ENCODE measurements at places on chromosomes 11 and 22.

DNA sequence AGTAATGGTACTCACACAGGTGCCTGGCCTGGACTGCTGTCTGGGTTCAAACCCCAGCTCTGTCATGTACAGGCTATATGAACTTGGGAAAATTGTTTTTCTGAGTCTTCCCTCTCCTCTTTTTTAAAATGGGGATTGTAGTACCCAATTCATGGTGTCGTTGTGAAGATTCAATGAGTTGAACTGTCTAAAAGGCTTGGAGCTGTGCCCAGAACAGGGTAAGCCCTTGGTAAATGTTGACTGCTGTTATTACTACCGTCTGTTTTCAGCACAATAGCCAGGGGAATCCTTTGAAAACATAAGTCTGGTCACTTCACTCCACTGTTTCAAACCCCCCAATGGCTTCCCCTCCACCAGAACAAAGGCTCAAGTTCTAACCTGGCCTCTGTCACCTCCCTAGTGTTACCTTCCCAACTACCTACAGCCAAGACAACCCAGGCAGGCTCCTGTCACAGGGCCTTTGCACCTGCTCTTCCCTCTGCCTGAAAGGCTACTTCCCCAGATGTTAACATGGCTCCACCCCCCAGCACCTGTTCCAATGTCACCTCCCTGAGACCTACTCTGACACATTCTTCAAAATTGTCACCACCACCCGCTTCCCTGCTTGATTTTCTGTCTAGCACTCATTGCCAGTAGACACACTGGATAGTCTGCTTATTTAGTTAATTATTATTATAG lies 152.8 kb downstream of the CHST1 start:
- no peak for DNase-seq

GRCh38 chr22:31629741-31630184 lies 32.3 kb downstream of the PISD start:
- no peak for DNase-seq

- DNase-seq = no peak
Measured at GRCh38 chr11:35362521-35362980, 56.8 kb downstream of the SLC1A2 start.

- no peak for DNase-seq
Measured at GRCh38 chr11:26731084-26731456, 9.2 kb upstream of the SLC5A12 start.

DNA sequence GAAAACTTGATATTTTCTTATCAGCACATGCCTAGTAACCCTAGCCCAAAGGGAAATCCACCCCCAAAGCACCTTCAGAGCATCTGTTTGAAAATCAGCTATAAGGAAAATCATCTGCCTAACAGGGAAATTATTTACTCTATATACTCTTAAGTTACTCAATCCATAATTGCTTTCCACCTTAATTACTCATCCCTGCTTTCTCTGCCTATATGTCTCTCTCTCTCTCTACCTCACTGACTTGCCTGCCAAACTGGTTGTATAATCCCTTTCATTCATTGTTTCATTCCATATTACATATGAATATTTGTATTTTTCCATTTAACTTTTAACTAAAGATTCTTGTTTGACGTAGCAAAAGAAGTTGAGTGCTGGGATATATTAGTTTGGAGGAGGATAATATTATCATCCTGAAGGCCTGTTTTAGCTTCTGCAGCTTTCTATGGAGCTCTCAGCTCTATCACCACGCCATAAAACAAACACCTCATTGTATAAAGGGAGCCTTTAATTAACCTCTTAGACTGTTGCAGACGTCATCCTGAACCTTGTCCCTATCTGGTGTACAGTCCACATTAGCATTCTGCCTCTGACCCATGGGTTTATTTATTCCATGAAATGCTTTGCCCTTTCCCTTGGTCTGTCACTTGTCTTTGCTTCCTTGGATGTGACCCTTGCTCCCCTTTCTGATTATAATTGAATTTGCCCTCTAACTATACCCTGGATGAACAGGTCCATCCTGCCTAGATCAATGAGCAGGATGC lies 98.9 kb downstream of the INSC start:
- DNase-seq = no peak

DNA sequence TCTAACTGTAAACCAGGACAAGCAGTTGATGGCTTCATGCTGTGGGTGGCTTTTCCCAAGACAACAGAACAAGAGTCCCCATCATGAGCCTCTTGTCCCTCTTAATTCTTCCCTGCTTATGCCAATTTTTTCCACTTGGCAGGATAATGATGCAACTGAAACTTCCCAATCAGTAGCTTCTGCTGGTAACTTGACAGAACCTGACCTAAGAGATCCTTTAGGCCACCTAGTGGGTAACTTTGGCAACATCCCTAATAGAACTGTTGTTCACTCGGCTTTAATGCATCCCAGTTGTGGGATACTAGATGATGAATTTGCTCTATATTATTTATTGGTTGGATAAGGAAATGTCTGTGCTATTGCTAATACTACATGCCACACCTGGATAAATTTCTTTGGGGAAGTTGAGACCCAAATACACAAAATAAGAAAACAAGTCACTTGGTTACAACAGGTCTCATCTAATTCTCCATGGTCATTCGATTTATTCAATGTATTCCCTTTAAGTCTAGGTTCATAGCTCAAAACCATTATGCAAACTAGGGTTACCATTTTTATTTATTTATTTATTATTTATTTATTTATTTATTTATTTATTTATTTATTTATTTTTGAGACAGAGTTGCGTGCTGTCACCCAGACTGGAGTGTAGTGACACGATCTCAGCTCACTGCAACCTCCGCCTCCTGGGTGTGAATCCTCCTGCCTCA lies 41.4 kb upstream of the NFAM1 start:
- peak; percentile 48 for DNase-seq

DNA sequence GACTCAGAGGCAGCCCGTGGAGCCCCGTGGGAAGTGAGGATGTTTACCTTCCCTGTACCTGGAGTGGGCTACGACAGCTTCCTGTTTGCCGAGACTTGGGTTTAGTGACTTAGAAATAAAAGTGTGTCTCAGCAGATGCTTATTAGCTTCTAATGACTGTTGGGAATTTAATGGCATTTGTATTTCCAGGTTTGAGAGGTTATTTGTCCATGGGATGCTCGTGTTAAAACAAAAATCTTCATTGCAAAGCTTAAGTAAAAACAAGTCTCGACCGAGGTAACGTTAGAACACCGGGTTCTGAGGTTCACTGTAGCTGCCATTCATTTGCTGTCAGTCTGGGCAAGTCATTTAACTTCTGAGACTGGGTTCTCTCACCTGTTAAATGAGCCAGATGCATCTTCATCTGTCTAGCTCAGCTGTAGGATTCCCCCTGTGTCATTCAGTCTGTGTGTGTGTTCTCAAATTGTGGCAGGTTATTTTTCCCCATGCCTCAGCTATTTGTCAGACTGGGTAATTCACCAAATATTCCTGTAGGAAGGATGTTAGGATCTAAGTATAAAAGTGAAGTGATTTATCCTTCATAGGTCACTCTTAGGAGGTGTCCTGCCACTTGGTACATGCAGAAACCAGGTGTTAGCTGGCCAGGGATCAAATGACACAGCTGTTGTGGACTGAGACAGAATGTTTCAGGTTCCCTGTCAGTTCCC lies 791 bp downstream of the EI24 start:
- peak; percentile 17 for DNase-seq

- no peak for DNase-seq
Measured at GRCh38 chr11:9219115-9219514, 46.0 kb downstream of the DENND5A start.

GRCh38 chr11:13115380-13115675 lies 106.2 kb downstream of the RASSF10 start:
- DNase-seq = no peak

GRCh38 chr22:37705205-37705604 lies 8.4 kb downstream of the TRIOBP start:
- DNase-seq = no peak

- no peak for DNase-seq
Measured at GRCh38 chr11:102192349-102193066, 82.3 kb downstream of the YAP1 start.

DNA sequence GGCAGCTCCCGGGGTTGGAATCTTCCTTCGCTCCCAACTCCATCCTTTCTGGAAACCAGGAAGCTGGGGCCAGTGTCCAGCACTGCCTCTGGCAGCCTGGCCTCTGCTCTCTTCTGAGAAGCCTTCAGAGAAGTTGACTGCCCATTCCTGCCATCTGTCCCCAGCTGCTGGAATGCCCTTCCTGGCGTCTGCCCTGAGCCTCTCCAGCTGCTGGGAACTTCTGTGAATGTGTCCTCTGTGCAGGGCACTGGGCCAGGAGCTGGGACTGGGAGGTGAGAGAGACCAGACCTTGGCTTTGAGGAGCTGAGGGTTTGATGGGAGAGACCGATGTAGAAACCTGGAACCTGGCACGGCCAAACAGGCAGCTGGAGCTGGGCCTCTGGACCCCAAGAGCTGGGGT lies 5.9 kb upstream of the SOX10 start:
- DNase-seq = no peak

GRCh38 chr22:18935889-18936529 lies at the start of gene PRODH:
Gene PRODH, minus strand, starts transcription at chr22:18936293. Its CDS starts 6 bp downstream, at chr22:18936287.
- no peak for DNase-seq

GRCh38 chr11:96162816-96163499 lies 180.0 kb downstream of the MAML2 start:
- DNase-seq = no peak

GRCh38 chr22:23773483-23774113 lies 949 bp downstream of the MMP11 start:
- no peak for DNase-seq

DNA sequence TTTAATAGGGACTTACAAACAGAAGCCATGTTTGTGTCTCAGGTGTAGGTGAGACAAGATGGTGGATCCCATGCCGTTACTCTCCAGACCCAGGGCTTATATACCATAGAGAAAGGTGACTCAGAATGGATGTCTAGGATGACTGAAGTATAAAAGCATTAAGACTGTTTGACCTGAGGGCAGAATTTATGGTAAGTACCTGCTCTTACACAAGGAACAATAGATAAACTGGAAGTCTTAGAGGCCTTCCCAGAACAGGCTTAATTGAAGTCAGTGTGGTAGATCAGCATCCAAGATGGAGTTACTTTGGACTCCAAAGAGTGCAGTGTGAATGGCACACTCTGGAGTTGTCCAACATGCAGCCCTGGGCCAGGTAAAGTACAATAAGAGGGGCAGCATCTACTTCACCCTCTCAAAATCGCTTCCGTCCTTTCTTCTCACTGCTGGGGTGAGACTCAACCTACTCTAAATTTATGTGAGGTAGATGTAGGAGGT lies 387.0 kb upstream of the DDI1 start:
- DNase-seq = no peak

GRCh38 chr22:37037669-37038068 lies 13.9 kb upstream of the KCTD17 start:
- DNase-seq = no peak

DNA sequence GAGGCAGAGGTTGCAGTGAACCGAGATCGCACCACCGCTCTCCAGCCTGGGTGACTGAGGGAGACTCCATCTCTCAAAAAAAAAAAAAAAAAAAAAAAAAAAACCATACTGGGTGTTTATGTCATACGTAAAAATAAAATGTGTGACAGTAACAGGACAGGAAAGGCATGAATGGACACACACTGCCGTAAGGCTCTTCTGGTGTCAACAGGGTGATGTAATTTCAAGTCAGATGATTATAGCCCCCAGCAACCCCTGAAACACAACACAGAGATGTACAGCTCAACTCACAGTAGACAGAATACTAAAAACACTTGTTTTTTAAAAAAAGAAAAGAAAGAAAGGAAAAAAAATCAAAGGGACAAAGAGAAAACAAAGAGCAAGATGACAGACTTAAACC lies 22.2 kb downstream of the SBF1 start:
- no peak for DNase-seq

DNA sequence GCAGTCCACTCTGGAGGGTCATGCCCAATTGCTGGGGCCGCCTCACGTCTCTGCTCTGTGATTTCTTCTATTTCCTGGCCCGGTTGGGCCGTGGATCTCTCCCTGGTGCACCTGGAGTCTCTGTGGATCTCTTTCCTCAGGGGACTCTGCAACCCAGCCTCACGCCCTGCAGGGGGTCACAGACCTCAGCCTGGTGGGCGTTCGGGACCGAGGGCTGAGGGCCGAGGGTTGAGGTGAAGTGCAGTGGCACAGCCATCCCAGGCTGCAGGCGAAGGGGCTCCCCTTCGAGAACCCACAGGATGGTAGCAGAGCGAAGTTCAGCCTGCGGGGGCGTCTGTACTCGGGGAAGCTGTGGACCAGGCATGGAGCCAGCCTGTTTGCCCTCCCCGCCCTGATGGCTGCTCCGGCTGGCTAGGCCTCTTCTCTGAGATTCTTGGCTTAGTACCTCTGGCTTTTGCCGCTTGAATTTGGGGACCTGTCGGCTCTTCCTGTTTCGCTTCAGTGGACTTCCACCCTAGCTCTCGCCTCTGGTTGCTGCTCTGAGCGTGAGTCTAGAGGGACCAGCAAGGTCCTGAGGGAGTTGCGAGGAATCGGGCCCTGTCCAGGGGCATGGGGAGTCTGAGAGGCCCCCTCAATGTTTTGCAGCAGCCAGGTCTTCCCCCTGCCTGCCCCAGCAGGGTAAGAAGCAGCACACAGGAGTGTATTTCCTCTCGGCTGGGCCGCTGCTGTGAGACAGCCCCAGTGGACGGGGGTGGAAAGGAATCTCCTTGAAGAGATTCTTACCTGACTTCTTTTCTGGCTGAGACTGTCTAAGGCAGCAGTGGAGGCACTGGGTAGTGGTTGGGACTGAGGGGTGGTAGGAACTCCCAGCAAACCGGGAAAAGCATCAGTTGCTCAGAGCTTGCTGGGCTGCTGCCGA lies 140.8 kb downstream of the TBC1D22A start:
- no peak for DNase-seq

DNA sequence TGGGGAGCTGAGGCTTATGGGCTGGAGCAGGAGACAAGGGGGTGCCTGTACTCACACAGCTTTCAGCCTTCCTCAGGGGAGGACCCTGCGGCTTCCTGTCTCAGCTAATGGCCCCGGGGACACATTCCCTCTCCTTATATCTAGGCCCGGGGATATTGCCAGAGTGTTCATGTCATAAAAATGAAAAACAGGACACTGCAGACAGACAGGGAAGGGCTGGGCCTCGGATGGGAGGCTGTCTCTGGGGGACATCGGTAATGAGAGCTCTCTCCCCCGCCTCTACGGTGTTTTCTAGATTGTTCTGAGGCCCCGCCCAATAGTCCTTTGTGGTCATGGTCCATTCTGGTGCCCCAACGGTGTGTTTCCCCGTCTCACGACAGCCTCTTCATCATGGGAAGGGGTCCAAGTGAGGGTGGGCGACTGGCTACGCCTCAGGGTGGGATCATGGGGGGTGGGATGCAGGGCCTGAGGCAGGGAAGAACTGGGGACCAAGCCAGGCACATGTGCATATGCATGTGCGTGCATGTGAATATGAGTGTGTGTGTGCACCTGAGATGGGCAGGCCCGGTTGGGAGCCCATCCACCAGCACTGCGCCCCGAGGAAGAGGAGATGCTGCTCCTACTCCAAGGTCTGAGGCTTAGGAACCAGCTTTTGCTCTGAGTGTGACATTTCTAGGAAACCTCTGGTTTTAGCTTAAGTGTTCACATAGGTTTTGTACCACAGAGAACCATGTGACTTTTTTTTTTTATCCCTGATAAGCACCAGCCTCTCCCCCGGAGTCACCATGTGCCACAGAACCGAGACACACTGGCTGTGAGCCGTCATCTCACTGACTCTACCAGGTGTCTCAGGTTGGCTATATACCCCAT lies 5.3 kb downstream of the ARVCF start:
- DNase-seq = no peak
